A549 treated with Hydrocortisone at 1 μM for 4 hours (cell line): ENCODE measurements at places on chromosomes 2 and 18. TPM values are rescaled to one million over a fixed set of nuclear protein-coding genes. Genes with fewer than 3 reads are reported as not detected.

Gene MFSD2B
- total RNA-seq, result 0.18 to 0.84 TPM (median 0.52 TPM) in 5 replicates

Gene CD8A
- 0.20 to 0.47 TPM (median 0.32 TPM) in 5 replicates for total RNA-seq

Gene CDCA7
- 38.4 to 49.6 TPM (median 44.6 TPM) in 5 replicates for total RNA-seq

Gene CROCC2
- not detected in 5 replicates for total RNA-seq

Gene GLB1L
- total RNA-seq, result 6.2 to 7.6 TPM (median 6.9 TPM) in 5 replicates

Gene FOXI3
- 0.05 to 0.09 TPM (median 0.05 TPM) in 4 of 5 replicates, not detected in the other for total RNA-seq

Gene RAD51AP2
- total RNA-seq, result not detected in 5 replicates

Gene OR6B2
- total RNA-seq, result not detected in 5 replicates

Gene COPS7B
- 36.8 to 41.3 TPM (median 40.3 TPM) in 5 replicates for total RNA-seq

Gene ZNF532
- total RNA-seq, result 16.7 to 29.5 TPM (median 22.1 TPM) in 5 replicates

Gene IFIH1
- total RNA-seq, result 0.83 to 1.3 TPM (median 1.2 TPM) in 5 replicates

Gene SERPINB12
- total RNA-seq, result not detected in 5 replicates

Gene GCG
- total RNA-seq, result not detected in 5 replicates

Gene C2orf72
- 6.0 to 8.7 TPM (median 6.9 TPM) in 5 replicates for total RNA-seq

Gene LOXHD1
- not detected in 5 replicates for total RNA-seq

Gene MYCN
- not detected in 5 replicates for total RNA-seq

Gene NEDD4L
- total RNA-seq, result 33.7 to 36.6 TPM (median 35.0 TPM) in 5 replicates
